ENCODE measurements at places on chromosomes 13 and 19. TPM values are rescaled to one million over a fixed set of nuclear protein-coding genes. Genes with fewer than 3 reads are reported as not detected.

DNA sequence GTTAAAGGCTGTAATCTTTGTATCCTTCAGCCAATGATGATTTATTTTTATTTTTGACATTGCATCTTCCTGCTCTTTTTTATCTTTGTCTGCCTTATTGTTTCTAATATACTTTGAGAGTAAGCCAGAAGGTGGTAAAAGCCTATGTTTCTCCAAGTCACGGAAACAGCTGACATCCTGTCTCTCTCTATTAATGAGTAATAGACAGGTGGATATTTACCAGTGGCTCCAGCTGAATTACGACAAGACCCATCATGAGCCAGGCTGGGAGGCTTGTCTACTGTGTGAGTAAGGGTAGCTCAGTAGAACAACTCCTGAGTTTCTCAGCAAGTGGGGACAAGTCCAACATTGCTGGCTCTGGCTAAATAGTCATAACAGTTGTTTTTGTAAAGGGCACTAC lies 166.6 kb downstream of the NDFIP2 start:
- H3K36me3 ChIP-seq = no peaks in the 10 kb centered on the region
- peaks cover 7% of the 10 kb centered on the region for H3K27me3 ChIP-seq
- DNase-seq = no peak

- H3K27ac ChIP-seq = peak within 1 kb of the TSS; percentile 53
- peak; percentile 24 for DNase-seq
- peak within 1 kb of the TSS; percentile 65 for H3K4me3 ChIP-seq
- peaks cover 10% of the 10 kb centered on the region for H3K36me3 ChIP-seq
- peaks cover 8% of the 10 kb centered on the region for H3K27me3 ChIP-seq
These were observed at the start of gene LYL1 for GRCh38 chr19:13102666-13103580. Gene LYL1, minus strand, starts transcription at chr19:13102858. Its CDS starts 1,687 bp downstream, at chr19:13101171.

DNA sequence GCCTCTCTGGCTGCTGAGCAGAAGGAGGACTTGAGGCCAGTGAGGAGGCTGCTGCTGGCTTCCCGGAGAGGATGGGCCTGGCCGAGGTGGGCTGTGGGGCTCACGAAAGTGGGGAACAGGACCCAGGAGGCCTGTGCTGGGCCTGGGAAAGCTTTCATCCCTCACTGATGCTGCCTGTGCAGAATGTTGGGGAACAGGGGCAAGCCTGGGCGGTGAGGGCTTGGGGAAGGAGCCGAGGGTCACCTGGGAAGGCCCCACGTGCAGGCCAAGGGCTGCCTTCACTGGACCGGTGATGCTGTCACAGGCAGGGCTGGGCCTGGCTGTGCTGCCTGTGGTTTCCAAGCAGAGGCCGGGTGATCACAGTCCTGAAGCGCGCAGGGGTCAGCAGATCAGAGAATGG lies 9.4 kb downstream of the AP1M1 start:
- DNase-seq = no peak
- no peak overlapping the region for H3K27ac ChIP-seq
- peaks cover 50% of the 10 kb centered on the region for H3K36me3 ChIP-seq

DNA sequence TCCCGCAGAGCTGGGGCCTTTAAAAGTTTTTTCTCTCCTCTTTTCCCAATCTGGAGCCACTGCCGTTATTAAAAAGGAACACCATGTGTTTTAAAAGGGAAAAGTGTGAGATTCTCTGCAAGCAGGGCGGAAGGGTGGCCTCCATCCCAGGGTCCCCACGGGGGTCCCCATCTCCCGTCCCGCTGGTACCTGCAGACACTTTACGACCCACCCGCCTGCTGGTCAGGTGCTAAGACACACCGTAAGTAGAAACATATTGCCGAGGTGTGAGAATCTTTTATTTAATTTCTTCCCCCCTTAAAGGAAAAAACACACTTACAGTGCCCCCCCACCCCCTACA lies 1.8 kb downstream of the CRLF1 start:
- no peaks in the 10 kb centered on the region for H3K36me3 ChIP-seq
- H3K27me3 ChIP-seq = peaks cover 55% of the 10 kb centered on the region
- peaks cover 9% of the 10 kb centered on the region for H3K4me1 ChIP-seq
- no peak for DNase-seq

DNA sequence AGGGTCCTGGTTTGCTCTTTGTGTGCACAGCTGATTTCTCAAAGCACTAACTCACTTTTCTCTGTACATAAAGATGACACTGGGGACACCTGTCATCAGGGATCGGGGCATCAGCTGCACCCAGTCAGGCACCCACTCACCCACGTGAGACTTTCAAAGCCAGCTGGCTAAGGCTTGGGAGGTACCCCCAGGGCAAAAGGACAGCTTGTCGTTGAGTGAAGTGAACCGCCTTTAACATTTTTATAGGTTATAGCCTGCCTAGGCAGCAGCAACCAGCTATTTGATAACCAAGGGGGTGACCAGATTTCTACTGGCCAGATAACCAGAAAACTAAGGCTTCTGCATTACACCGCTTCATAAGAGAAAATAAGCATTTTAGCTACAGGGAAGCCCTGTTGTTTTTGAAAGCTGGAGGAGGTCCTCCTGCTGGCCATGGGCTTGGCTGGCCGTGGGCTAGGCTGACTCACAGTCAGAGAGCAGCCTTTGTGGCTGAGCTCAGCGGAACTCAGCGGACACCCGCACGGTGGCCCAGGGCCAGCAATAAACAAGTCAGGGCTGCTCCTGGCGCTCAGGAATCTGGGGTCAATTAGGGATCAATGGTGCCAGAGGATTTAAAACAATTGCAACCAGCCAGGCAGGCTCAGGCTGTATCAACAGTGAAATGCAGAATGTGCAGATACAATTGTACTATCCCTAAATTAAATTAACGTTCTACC lies 57.1 kb downstream of the ALOX5AP start:
- H3K4me1 ChIP-seq = peaks cover 20% of the 10 kb centered on the region
- no peak for DNase-seq
- H3K4me3 ChIP-seq = no peak overlapping the region
- H3K36me3 ChIP-seq = no peaks in the 10 kb centered on the region

DNA sequence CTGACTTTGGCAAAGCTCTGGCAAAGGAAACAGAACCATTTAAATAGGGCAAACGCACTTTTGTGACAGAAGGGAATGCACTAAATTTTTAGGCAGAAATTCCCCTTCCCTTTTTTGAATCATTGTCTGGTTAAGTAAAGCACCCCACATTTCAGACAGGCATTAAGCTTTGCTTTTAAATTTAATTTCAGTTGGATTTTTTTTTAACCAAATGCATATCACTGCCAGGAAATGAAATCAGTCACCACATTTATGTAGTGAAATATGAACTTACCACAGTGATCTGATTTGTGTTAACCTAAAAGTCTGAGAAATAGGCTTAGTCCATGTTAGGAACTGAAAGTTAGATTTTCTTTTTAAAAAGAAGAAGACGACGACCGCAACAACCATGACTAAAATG lies 10.8 kb downstream of the GPR183 start:
- H3K36me3 ChIP-seq = peaks cover 33% of the 10 kb centered on the region
- peak overlapping the region; percentile 48 for H3K4me3 ChIP-seq
- H3K27ac ChIP-seq = peak overlapping the region; percentile 87
- H3K4me1 ChIP-seq = peaks cover 75% of the 10 kb centered on the region

DNA sequence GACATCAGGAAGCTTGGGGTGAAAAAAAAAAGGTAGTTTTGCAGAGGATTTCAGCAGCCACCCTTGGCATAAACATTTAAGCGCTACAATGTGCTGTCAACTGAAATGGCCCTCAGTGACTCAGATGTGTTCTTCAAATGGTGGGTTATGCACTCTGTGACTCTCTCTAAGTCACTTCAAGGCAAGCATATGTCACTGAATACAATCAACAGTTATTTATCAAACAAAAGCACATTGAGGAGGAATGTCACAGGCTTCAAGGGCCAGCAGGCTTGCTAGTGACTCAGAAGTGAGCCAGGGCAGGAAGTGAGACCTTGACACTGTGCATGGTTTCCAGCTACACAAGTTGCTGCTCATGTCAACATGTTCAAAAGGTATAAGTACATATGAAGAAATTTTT lies 523.7 kb upstream of the HTR2A start:
- DNase-seq = peak; percentile 4
- no peak overlapping the region for H3K4me3 ChIP-seq
- no peak overlapping the region for H3K27ac ChIP-seq
- H3K27me3 ChIP-seq = no peaks in the 10 kb centered on the region

DNA sequence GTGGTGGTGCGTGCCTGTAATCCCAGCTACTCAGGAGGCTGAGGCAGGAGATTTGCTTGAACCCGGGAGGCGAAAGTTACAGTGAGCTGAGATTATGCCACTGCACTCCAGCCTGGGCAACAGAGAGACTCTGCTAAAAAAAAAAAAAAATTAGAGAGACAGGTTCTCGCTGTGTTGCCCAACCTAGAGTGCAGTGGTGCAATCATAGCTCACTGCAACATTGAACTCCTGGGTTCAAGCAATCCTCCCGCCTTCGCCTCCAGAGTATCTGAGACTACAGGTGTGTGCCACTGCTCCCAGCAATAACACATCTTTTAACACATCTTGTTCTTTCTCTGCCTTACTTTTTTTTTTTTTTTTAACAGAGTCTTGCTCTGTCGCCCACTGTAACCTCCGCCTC lies 32.7 kb downstream of the CLEC17A start:
- H3K27ac ChIP-seq = no peak overlapping the region
- no peaks in the 10 kb centered on the region for H3K4me1 ChIP-seq
- DNase-seq = no peak
- H3K36me3 ChIP-seq = no peaks in the 10 kb centered on the region

DNA sequence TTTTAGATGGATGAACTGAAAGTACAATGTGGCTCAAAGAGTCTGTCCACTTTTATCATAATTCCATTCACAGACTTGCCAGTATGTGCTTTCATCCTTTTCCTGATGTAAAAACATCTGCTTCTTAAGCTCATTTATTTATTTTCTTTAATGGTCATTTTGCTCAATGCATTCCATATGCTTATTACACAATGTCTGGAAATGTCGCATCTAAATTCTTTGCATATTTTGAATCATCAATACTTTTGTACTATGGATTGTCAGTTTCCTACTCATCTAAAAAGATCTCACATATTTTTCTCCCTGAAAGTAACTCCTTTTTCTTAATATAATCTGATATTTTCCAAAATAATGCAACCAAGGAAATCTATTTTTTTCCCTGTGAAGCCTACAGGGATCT lies 1315.8 kb downstream of the EFNB2 start:
- H3K36me3 ChIP-seq = no peaks in the 10 kb centered on the region
- peaks cover 3% of the 10 kb centered on the region for H3K27me3 ChIP-seq
- H3K4me1 ChIP-seq = no peaks in the 10 kb centered on the region
- DNase-seq = no peak
- H3K4me3 ChIP-seq = no peak overlapping the region
- no peak overlapping the region for H3K27ac ChIP-seq

DNA sequence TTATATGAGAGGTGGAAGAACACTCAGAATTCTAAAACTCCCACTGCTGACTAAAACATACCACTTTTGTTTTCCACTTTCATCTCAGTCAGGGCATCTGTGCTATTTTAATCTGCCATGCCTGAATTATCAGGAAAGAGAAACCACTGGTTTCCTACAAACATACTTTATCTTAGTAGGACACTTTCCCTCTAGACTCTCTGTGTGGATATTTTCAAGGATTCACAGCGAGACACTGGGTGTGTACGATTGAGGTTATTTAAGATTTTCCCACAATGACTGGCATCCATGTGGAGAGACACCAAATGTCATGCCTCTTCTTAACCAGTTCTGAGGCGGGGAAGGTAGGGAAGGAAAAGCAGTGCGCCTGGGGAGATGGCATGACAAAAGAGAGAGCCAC lies 212.2 kb downstream of the ENOX1 start:
- no peak overlapping the region for H3K27ac ChIP-seq
- no peak for DNase-seq
- no peaks in the 10 kb centered on the region for H3K36me3 ChIP-seq
- H3K27me3 ChIP-seq = peaks cover 13% of the 10 kb centered on the region

GRCh38 chr19:12769689-12770088 lies 5.7 kb downstream of the HOOK2 start:
- no peaks in the 10 kb centered on the region for H3K36me3 ChIP-seq
- H3K4me1 ChIP-seq = peaks cover 7% of the 10 kb centered on the region
- peak overlapping the region; percentile 10 for H3K4me3 ChIP-seq
- peak; percentile 68 for DNase-seq

DNA sequence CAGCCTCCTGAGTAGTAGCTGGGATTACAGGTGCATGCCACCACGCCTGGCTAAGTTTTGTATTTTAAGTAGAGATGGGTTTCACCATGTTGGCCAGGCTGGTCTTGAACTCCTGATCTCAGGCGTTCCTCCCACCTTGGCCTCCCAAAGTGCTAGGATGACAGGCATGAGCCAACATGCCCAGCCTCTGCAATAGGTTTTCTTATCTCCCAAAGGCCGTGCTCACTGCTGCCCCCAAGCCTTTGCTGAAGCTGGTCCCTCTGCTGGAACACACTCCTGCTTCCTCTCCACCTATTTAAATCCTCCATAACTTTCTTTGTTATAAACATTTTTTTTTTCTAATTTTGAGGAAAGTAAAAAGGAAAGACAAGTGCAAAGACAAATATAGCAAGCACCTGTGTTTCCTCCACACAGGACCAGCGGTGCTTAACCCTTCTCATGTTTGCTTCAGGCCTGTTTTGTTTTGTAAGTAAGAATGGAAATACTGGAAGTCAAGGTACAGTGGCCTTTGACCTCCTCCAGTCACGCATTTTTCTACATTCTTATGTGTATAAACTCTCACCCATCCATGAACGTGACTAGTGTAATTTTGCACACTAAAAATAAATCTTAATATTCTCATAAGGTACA lies 14.5 kb upstream of the TNFAIP8L1 start:
- H3K36me3 ChIP-seq = no peaks in the 10 kb centered on the region
- H3K27ac ChIP-seq = no peak overlapping the region
- no peak overlapping the region for H3K4me3 ChIP-seq
- H3K4me1 ChIP-seq = no peaks in the 10 kb centered on the region
- peaks cover 7% of the 10 kb centered on the region for H3K27me3 ChIP-seq
- no peak for DNase-seq

- H3K4me3 ChIP-seq = peak overlapping the region; percentile 12
- peak overlapping the region; percentile 90 for H3K27ac ChIP-seq
- H3K4me1 ChIP-seq = peaks cover 24% of the 10 kb centered on the region
- DNase-seq = peak; percentile 84
- H3K36me3 ChIP-seq = no peaks in the 10 kb centered on the region
- H3K27me3 ChIP-seq = no peaks in the 10 kb centered on the region
These were observed 152.9 kb downstream of the SIPA1L3 start for GRCh38 chr19:38059897-38060296.

DNA sequence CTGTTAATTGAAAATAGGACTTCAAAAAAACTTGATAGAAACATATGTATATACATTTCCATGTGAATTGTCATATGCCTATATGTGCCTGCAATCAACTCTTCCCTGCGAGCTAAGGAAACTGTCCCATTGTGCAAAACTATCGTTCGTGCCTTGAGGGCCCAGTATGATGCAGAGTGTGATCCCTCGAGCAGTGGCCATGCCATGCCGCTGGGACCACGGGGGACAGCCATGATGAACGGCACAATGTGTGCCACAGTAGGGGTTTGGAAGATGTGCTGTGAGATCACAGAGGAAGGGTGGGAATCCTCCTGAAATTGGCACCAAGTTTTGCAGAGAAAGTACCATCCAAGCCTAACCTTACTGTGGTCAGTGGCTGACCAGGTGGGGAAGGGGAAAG lies 118.1 kb upstream of the SOX1 start:
- H3K4me3 ChIP-seq = no peak overlapping the region
- H3K27me3 ChIP-seq = peaks cover 8% of the 10 kb centered on the region
- H3K4me1 ChIP-seq = no peaks in the 10 kb centered on the region
- no peaks in the 10 kb centered on the region for H3K36me3 ChIP-seq
- no peak overlapping the region for H3K27ac ChIP-seq

- peaks cover 30% of the 10 kb centered on the region for H3K4me1 ChIP-seq
- no peak overlapping the region for H3K4me3 ChIP-seq
- no peaks in the 10 kb centered on the region for H3K27me3 ChIP-seq
- no peak for DNase-seq
- no peaks in the 10 kb centered on the region for H3K36me3 ChIP-seq
- no peak overlapping the region for H3K27ac ChIP-seq
These were observed 4.5 kb downstream of the GNG8 start for GRCh38 chr19:46631481-46631880.

PCDH17 gene
- total RNA-seq = not detected

ICAM5 gene
- total RNA-seq = 0.72 TPM

ZNF415 gene
- total RNA-seq = 1.0 TPM

SCAMP4 gene
- 14.5 TPM for total RNA-seq

BEST2 gene
- not detected for total RNA-seq

IL12RB1 gene
- total RNA-seq = 14.4 TPM

CCDC122 gene
- 2.2 TPM for total RNA-seq
